ENCODE measurements at places on chromosomes 4 and X.

DNA sequence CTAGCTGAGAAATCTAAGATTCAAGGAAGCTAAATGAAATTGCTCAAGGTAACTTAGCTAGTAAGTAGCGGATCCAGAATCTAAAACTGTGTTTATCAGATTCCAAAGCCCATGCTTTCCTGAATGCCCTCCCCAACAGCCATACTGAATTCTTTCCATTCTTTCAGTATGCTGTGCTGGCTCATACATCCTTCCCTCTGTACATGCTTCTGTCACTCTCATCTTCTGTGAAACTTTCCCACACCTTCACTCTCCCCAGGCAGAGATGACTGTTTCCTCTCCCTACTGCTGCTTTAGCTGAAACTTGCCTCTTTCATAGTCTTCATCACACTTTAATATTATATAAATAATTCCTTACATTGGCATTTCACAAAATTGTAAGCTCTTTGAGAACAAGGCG, 39.3 kb upstream of the SMARCAD1 start:
- no peak for DNase-seq

GRCh38 chr4:98996056-98996764, 689 bp downstream of the METAP1 start:
- peak; percentile 20 for DNase-seq

DNA sequence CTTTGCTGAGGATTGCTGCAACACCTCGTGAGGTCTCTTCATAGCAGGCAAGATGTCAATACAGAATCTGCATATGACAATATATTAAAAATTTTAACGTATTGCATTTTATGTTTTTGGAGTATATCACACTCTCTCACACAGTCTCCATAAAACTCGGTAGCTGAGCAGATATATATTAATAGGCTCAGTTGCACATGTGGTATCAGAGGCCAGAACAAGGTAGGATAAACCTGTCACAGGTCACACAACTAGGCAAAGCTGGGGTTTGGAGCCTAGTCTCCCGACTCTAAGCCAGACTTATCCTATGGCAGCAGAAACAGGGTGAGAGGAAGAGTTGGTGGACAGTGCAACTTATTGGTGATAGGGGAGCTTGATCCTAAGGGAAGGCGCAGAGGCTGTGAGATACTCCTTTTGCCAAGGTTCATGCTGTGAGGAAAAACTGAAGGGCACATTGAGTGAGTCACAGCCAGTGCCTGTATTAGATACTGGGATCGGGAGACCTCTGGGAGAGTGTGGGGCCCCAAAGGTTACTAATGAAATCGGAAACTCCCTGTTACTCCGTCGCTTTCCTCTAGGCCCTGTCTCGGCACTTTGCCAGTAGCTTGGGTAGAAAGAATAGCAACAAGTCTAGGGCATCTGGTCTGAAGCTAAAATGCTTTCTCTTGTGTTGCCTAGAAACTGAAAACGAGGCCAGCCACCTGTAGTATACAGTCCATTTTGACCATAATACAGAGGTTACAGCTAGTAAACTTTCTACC, 195.7 kb downstream of the ARHGAP10 start:
- peak; percentile 11 for DNase-seq

GRCh38 chr4:48297256-48297846, 27.7 kb upstream of the TEC start:
- DNase-seq, result no peak

GRCh38 chr4:55002431-55002830, 123.0 kb downstream of the KDR start:
- DNase-seq, result no peak

DNA sequence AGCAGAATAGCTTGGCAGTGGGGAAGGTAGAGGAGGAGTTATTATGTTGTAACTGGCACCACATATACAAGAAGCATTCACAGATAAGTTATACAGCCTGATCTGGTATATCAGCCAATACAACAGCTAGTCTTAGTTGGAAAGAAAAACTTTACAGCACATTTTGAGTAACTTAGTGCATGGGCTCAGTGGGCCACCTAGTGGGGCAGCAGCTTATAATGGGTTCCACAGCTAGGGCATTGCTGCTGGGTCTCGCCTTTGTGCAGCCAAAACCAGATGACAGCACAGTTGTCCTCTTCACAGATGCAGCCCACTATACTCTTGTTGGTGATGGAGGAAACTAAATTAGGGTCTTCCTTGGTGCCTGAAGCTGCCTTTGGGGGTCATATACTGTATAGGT, 448.1 kb upstream of the RASGEF1B start:
- no peak for DNase-seq

Data from fibroblast of lung (primary cell).